Cerebellar cortex (tissue), 1 donor: ENCODE measurements at places on chromosomes 3 and 15.

DNA sequence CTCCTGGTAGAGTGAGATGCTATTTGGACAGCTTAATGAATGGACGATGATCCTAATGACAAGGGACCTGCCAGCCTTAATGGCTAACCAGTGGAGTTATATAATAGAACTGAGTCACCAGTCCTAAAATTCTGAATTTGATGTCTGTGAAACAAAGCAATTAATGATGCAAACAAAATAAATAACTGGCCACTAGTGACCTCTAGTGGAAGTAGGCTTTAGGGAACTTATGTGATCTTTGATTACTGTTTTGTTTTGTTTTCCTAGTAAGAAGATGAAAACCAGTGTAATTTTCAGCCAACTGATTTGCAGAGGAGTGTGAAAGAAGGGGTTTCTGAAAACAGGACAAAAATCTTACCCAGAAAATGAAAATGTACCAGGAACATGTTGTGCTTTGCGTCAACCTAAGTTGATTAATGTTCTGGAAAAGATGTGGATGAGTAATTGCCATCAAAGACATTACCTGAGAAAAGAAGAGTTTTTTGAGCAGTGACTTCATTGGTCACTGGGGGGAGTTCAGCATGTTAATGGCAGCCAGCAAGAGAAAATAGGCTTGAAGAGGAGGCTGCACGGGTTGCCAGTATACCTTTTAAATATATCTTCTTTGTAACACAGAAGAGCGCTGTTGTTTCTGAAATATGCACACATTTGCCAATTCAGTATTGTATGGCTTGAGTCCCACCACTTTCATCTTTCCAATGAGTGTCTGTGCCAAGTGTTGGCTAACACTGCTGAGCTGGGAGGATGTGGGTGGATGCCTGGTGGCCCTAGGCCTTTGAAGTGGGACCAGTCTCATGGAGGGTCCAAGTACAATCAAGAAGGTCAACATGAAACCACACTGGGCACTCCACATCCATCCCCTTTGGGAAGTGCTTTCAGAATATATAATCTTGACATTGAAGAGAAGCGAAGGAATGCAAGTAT, 9.3 kb downstream of the VEPH1 start:
- peak; percentile 80 for DNase-seq

DNA sequence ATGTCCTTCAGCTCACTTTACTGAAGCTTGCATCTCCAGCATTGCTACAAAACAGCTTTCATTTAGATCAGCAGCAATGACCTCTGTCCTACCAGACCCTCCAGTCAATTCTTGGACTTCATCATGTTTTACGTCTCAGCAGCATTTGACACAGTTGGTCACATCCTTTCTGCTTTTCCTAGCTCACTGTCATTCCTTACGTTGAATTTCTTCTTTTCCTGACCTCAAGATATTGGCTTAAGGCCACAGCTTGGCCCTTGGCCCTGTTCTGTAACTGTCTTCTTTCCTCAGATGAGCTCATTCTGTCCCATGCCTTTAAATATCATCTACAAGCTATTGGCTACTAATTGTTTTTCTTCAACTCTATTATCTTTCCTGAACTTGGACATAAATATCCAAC, 576.2 kb upstream of the KCNMB2 start:
- peak; percentile 36 for DNase-seq

GRCh38 chr15:101368861-101369642, 74.0 kb upstream of the SNRPA1 start:
- no peak for DNase-seq

DNA sequence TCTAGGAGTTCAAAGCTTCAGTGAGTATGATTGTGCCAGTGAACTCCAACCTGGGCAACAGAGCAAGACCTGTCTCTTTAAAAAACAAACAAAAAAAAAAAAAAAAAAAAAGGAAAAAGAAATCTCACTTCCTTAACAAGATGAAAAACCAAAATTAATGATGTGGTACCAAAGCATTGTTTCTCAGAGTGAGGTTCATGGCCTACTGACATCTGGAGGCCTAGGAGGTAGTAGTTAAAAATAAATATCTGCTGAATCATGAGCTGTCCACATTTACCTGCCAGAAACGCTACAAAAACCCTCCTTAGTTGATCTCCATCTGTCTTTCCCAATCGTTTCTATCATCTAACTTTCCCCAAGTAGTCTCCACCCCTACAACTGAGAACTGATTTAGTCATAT, 51.2 kb downstream of the EPHA6 start:
- no peak for DNase-seq

- DNase-seq = no peak
Observed at GRCh38 chr3:22098021-22098420, 347.0 kb upstream of the ZNF385D start.

DNA sequence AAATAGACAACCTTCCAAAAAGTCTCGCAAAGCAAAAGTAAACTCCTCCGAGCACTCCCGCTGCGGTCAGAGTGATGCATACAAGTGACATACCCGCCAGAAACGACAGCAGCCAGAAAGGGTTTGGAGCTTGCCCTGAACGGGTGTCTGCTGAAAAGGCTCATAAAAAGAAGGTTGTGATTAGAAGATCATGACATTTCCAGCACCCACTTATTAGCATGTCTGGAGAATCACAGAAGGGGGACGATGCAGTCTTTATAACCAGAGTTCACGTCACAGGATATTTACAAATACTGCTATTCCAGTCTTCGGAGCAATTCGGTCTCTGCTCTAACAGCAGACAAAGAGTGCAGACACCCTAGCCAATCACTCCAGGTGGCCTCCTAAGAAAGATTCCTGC, 59.1 kb upstream of the FRMD4B start:
- DNase-seq = peak; percentile 16

DNA sequence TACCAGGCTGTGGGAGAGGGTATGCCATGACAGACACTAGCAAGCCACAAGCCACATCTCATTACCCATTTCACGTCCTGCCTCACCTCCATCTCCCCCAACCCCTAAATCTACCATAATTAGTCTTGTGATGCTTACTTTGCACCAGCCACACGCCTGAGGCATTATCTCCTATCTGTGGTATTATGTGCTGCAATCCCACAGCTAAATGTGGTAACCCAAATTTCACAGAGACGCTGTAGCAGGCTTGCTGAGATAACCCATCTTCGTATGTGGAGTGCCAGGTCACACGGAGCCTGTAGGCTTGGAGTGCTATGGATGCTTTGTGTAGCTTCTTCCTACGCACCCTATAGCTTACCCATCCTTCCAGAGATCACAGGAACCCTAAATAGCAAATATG, 256.7 kb upstream of the KCNH8 start:
- no peak for DNase-seq

- no peak for DNase-seq
Observed at GRCh38 chr3:117144853-117145252, 435.3 kb downstream of the TUSC7 start.

GRCh38 chr15:85762756-85763127, 32.0 kb downstream of the KLHL25 start:
- DNase-seq = no peak

DNA sequence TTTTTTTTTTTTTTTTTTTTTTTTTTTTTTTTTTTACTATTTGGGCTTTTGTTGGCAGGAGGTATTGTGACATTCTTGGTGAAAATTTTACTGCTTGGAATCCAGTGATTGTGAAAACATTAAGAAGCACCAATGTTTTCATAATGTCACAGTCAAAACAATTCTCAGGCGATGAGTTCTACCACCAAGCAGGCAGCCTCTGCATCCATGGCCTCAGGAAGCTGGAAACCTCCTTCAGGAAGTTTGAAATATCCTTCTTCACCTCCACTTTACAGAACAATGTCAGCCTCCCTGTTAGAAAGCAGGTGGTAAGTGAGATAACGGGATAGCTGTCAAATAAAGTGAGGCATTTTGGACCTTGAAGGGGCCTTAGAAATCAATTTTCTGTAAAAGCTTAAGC, 98.3 kb downstream of the MEX3B start:
- DNase-seq = no peak

DNA sequence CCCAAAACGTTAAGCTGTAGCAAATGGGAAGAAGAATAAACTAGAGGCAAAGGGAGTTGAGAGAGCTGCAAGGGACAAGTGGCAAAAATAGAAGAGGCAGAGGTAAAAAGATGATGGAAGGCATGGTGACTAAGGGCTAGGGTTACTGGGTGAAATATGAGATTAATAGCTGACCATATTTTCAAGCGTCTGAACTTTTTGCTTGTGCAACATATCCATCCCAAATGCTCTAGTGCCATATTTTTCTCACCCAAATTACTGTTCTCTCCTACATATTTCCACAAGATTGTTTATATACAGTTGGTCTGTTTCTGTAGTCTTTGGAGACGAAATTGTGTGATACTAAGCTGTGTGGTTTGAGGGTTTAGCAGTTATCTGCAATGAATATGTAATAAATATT, 145.5 kb downstream of the GMNC start:
- no peak for DNase-seq

DNA sequence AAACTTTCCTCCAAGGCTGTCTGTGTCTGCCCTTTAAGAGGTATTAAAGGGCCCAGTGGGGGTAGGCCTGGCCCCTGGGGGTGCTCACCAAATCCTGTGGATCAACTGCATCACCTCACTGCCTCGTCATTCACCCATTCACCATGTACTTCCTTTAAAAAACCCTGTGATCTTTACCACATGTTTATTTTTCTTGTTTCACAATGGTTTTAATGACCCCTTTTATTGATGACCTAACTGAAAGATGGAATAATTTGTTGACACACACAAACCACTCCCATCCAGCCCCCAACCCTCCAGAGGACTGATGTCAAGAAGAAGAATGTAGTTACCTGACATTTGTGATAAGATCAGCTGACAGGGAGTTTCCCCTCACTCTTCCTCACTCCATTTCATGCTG, 40.8 kb downstream of the KCNAB1 start:
- DNase-seq = no peak
